ENCODE measurements at places on chromosomes 5 and 9. TPM values are rescaled to one million over a fixed set of nuclear protein-coding genes. Genes with fewer than 3 reads are reported as not detected.

GRCh38 chr9:120914396-120914795 lies 12.2 kb downstream of the TRAF1 start:
- no peak for DNase-seq

- DNase-seq: no peak
Measured at GRCh38 chr9:100515578-100516494, 42.9 kb downstream of the TMEFF1 start.

GRCh38 chr5:141779503-141779973 lies 97.5 kb upstream of the ARAP3 start:
- DNase-seq: peak; percentile 19

The PCDHAC2 gene
- not detected for polyA plus RNA-seq

The IL33 gene
- polyA plus RNA-seq: not detected

The PPP1R26 gene
- polyA plus RNA-seq: 15.0 TPM
